Ovary (tissue), 10 donors: ENCODE measurements at places on chromosomes 2 and 18.

DNA sequence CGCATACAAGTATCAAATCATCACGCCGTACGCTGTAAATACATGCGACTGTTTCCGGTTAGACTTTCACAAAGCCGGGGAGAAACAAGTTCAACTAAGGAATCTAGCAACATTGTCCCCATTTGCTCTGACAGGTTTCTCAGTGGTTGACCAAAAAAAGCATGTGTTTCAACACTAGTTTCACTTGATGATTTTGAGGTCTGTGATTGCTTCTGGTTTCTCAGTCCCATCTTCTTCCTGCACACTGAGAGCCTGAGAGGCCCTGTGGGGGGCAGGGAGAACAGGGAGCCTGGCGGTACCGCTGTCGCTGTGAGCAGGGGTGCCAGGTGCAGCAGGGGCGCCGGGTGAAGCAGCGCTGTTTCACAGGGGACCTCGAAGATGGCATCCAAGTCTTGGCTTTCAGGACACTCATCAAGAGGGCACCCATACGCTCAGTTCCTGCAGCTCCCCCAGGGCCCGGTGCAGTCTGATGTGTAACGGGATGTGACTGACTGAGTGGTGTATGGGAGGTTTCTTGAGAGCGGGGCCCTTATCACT is 270.9 kb downstream of the TWIST2 start:
- no peaks in the 10 kb centered on the region for H3K27me3 ChIP-seq
- no peaks in the 10 kb centered on the region for H3K36me3 ChIP-seq
- H3K4me3 ChIP-seq: no peak overlapping the region
- no peak overlapping the region for H3K27ac ChIP-seq
- DNase-seq: no peak

GRCh38 chr2:59046401-59047372 is 805.6 kb upstream of the FANCL start:
- H3K4me1 ChIP-seq: no peaks in the 10 kb centered on the region
- no peak for DNase-seq
- H3K27me3 ChIP-seq: no peaks in the 10 kb centered on the region
- no peak overlapping the region for H3K4me3 ChIP-seq

DNA sequence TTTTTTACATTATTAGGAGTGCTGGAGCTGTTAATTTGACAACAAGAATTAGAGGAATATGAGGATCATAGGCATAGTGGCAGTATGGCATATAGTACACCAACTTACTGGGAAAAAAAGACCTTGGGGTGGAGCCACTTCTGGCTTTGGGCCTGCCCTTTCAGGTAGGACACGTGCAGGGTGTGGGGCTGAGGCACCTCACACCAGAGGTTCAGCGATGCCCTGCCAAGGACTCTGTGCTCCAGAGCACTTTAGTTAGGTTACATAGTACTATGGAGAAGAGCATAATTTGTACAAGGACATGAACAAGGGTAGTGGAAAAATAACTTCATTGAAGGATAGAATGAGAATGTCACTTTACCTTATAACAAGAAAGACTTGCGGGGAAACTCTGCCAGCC is 77.1 kb upstream of the CD302 start:
- no peak overlapping the region for H3K4me3 ChIP-seq
- H3K27ac ChIP-seq: no peak overlapping the region
- peaks cover 2% of the 10 kb centered on the region for H3K4me1 ChIP-seq
- no peaks in the 10 kb centered on the region for H3K36me3 ChIP-seq

- no peaks in the 10 kb centered on the region for H3K36me3 ChIP-seq
- H3K27me3 ChIP-seq: no peaks in the 10 kb centered on the region
- no peak for DNase-seq
- no peak overlapping the region for H3K4me3 ChIP-seq
- no peak overlapping the region for H3K27ac ChIP-seq
Measured at GRCh38 chr18:36499938-36500337, 202.4 kb downstream of the FHOD3 start.

DNA sequence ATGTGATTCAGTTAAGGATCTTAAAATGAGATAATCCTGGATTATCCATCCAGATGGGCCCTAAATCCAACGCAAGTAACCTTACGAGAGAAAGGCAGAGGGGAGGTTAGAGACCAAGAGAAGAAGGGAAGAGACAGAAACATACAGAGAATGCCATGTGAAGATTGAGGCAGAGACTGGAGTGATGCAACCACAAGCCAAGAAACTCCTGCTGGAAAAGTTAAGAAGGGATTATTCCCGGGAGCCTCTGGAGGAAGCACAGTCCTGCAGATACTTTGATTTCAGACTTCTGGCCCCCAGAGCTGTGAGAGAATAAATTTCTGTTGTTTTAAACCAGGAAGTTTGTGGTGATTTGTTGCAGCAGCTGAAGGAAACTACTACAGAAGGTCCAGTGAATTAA is 992.7 kb downstream of the BCL11A start:
- H3K27ac ChIP-seq: no peak overlapping the region
- DNase-seq: no peak
- H3K27me3 ChIP-seq: no peaks in the 10 kb centered on the region
- no peaks in the 10 kb centered on the region for H3K36me3 ChIP-seq
- no peaks in the 10 kb centered on the region for H3K4me1 ChIP-seq
- H3K4me3 ChIP-seq: no peak overlapping the region

- no peaks in the 10 kb centered on the region for H3K36me3 ChIP-seq
- no peak for DNase-seq
- H3K4me1 ChIP-seq: no peaks in the 10 kb centered on the region
- no peak overlapping the region for H3K4me3 ChIP-seq
- H3K27me3 ChIP-seq: no peaks in the 10 kb centered on the region
Measured at GRCh38 chr2:86677816-86678215, 42.3 kb upstream of the RMND5A start.

DNA sequence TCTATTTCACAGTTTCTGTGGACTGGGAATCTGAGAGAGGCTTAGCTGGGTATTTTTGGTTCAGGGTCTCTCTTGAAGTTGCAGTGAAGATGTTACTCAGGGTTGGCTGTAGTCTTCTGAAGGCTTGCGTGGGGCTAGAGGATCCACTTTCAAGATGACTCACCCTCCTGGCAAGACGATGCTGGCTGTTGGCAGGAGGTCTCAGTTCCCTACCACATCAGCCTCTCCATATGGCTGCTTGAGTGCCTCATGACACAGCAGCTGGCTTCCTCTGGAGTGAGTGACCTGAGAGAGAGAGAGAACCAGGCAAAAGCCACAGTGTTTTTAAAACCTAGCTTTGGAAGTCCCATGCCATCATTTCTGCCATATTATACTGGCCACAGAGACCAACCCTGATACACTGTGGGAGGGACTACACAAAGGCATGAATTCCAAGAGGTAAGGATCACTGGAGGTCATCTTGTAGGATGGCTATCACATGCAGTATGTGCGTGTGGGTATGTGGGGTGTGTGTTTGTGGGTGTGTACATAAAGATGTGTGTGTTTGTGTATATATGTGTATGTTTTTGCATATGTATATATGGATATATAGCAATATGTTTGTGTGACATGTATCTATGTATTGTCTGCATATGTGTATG is 25.1 kb downstream of the DNPEP start:
- no peak for DNase-seq
- no peaks in the 10 kb centered on the region for H3K27me3 ChIP-seq
- no peak overlapping the region for H3K27ac ChIP-seq
- H3K36me3 ChIP-seq: no peaks in the 10 kb centered on the region

DNA sequence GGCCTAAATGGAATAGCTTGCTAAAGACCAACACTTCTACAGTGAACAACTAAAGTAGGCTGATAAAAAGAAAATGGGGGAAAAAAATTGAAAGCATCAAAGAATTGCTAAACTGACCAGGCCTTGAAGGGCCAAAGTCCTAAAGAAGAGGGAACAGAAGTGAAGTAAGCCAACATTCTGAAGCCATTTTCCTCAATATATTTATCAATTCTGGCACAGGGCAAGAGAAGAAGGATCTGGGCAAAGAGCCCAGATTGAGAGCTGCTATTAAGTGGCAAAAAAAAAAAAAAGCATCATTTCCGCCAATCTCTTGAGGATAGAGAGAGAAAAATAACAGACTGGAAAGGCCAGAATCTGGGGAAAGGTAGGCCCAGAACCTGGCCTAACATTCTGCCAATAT is 25.7 kb downstream of the FANCL start:
- H3K36me3 ChIP-seq: no peaks in the 10 kb centered on the region
- H3K27me3 ChIP-seq: no peaks in the 10 kb centered on the region
- no peak for DNase-seq
- no peak overlapping the region for H3K4me3 ChIP-seq
- H3K4me1 ChIP-seq: peaks cover 2% of the 10 kb centered on the region

- H3K36me3 ChIP-seq: no peaks in the 10 kb centered on the region
- DNase-seq: no peak
- no peaks in the 10 kb centered on the region for H3K27me3 ChIP-seq
- peaks cover 3% of the 10 kb centered on the region for H3K4me1 ChIP-seq
- H3K4me3 ChIP-seq: no peak overlapping the region
Measured at GRCh38 chr2:189625636-189626035, 35.6 kb upstream of the ASNSD1 start.

- H3K27me3 ChIP-seq: no peaks in the 10 kb centered on the region
- H3K36me3 ChIP-seq: no peaks in the 10 kb centered on the region
- DNase-seq: peak; percentile 47
- H3K27ac ChIP-seq: peak overlapping the region; percentile 70
Measured at GRCh38 chr2:234950730-234951663, 820 bp upstream of the SH3BP4 start.

DNA sequence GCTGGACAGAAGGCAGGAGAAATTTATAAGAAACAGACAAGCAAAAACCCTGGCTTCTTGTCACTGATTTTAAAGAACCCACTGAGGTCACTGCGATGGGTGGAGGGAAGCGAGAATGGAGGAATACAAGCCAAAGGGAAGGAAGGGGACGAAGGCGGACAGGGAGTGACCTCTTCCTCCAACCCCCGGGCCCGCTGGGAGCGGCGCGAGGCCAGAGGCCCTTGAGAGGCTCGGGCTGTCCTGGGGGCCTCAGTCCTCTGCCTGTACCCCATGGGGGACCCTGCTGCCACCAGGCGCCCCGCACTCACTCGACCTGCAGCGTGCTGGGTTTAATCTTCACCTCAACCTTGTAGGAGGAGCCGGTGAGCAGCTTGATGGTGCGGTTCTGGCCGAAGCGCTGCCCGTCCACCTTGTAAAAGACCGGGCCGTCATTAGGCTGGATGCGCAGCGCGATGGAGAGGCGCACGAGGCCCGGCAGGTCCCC is 793 bp downstream of the CNRIP1 start:
- H3K4me3 ChIP-seq: peak overlapping the region; percentile 64
- no peaks in the 10 kb centered on the region for H3K27me3 ChIP-seq
- H3K4me1 ChIP-seq: peaks cover 5% of the 10 kb centered on the region
- peak; percentile 38 for DNase-seq

- no peak overlapping the region for H3K4me3 ChIP-seq
- no peaks in the 10 kb centered on the region for H3K27me3 ChIP-seq
- H3K27ac ChIP-seq: no peak overlapping the region
- no peaks in the 10 kb centered on the region for H3K36me3 ChIP-seq
- no peak for DNase-seq
- H3K4me1 ChIP-seq: no peaks in the 10 kb centered on the region
Measured at GRCh38 chr18:32802591-32803451, 30.0 kb upstream of the KLHL14 start.

- no peaks in the 10 kb centered on the region for H3K36me3 ChIP-seq
- no peak overlapping the region for H3K27ac ChIP-seq
- H3K4me1 ChIP-seq: peaks cover 2% of the 10 kb centered on the region
- DNase-seq: no peak
Measured at GRCh38 chr2:219868635-219869034, 241.2 kb downstream of the SLC4A3 start.

DNA sequence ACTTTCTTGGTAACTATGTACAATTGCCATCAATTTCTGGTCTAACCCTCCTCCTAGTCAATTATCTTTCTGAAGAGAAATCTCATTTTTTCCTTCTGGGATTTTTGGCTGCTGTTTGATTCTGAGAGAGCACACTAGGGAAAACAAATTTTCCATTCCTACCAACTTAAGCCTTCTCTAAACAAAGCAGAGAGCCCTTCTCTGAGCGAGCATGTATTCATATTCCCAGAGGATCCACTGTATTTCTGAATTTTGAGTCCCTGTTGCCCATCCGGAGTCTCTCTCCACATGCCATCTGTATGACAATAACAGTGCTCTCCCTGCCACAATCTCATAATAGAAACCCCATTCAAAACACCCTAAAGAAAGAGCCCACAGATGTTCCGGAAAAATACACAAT is 78.5 kb downstream of the MAIP1 start:
- no peak overlapping the region for H3K4me3 ChIP-seq
- no peaks in the 10 kb centered on the region for H3K4me1 ChIP-seq
- H3K27me3 ChIP-seq: no peaks in the 10 kb centered on the region
- H3K36me3 ChIP-seq: no peaks in the 10 kb centered on the region

DNA sequence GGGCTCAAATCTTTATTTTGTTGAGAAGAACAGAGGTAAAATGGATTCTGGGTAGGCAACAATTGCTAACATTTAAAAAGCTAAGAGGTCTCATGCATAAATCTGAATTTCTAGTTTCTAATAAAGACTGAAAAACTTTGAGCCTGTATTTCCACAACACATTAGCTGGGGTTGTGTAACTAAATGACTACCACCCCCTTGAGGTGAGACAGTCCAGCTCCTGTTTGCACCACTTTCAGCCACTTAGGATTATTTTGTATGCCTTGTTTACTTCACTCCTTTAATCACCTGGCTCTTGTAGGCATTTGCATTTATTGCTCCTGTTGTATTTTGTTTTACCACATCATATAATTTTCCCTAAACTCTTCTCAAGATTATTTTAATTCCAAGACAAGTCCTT is 376.6 kb downstream of the PTH2R start:
- H3K4me1 ChIP-seq: no peaks in the 10 kb centered on the region
- DNase-seq: no peak
- no peaks in the 10 kb centered on the region for H3K27me3 ChIP-seq
- no peaks in the 10 kb centered on the region for H3K36me3 ChIP-seq

DNA sequence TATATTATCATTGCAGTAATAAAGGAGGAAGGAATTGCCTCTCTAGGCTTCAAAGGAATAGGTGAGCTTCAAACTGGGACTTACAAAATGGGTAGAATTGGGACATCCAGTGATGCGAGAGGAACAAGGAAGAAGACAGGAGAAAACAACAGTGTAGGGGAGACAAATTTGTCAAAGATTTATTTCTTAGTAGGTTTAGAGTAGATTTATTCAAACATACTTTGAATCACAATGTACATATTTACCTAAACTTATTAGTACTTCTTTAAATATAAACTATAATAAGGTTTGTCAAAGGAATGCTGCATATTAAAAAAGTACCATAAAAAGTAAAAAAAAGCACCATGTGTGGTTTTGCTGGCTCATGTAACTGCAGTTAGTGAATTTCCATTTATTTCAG is 161.4 kb upstream of the CDH2 start:
- no peak overlapping the region for H3K27ac ChIP-seq
- no peaks in the 10 kb centered on the region for H3K4me1 ChIP-seq
- no peak for DNase-seq

- H3K27ac ChIP-seq: no peak overlapping the region
- no peak overlapping the region for H3K4me3 ChIP-seq
Measured at GRCh38 chr18:63155169-63155852, 164.3 kb downstream of the BCL2 start.
